ENCODE measurements at places on chromosomes 4 and X. TPM values are rescaled to one million over a fixed set of nuclear protein-coding genes. Genes with fewer than 3 reads are reported as not detected.

MAOB gene
- total RNA-seq = 1.9 TPM

NOP14 gene
- total RNA-seq = 8.1 TPM

FAM47A gene
- not detected for total RNA-seq

GBA3 gene
- not detected for total RNA-seq

FGFR3 gene
- 13.8 TPM for total RNA-seq

USP26 gene
- under 0.01 TPM for total RNA-seq

Data from parietal lobe (tissue), 2 donors.